ENCODE measurements at places on chromosomes 16 and 17.

- no peak for DNase-seq
Observed at GRCh38 chr17:17833658-17834357, 3.0 kb downstream of the SREBF1 start.

DNA sequence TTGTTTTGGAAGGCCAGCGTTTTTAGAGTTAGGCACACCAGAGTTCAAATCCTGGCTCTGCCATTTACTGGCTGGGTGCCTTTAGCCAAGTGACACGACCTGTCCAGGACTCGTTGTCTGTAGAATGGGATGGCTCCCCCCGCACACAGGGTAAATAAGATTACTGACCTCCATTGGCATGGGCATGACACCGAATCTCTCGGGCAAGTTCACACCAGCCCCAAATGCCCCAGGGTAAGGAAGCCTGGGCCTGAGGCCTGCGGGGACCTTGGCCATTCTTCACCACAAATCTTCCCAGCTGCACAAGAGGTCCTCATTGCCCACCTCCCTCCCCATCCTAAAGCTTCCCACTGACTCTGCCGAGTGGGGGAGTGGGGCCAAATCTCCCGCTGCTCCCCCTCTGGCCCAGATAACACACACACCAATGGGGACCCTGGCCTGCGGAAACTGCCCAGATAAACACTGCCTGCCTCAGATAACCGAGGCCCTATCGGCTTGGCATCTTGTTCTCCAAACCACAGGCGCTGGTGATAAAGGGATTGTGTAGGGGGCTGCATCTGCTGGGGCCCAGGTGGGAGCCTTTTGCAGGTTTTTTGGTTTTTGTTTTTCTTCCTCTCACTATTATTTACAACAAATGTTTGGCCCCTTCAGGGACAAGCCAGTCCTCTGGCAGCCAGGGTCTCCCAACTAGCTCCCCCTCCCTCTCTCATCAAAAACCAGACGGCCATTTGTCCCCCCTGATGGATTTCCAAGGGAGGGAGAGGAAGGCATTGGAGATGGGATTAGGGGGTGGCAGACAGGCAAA lies 75.0 kb upstream of the LHX1 start:
- DNase-seq = no peak

GRCh38 chr16:88451586-88452481 lies 1.2 kb upstream of the ZFPM1 start:
- no peak for DNase-seq

DNA sequence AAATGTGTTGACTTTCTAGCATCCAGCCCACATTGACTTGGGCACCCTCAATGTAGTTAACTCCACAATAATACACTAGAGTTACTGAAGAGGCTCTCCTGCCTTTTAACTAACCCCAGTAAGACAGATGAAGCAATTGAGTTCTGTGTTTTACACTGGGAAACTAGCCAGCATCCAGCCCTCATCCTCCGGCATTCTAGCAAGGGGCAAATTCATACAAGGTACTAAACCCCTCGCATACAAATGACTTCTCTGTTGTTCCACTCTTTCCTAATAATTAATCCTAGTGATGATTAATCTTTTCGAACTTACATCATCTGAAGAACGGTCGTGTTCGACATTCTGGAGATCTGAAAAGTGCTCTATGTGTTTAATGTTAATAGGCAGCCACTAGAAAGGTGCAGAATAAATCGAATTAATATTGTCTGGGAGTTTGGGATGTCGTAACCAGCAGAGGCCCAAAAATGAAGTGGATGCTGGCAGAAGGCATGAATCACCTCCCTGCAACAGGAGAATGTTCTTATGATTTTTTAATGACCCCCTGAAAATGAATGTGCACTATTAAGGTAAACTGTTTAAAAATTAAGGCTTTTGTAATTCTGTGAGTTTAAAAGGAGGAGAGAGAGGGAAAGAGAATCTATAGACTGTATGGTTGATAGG lies 249.4 kb downstream of the SNX29 start:
- DNase-seq = no peak

- no peak for DNase-seq
Observed at GRCh38 chr17:57675427-57676387, 69.4 kb downstream of the CCDC182 start.

DNA sequence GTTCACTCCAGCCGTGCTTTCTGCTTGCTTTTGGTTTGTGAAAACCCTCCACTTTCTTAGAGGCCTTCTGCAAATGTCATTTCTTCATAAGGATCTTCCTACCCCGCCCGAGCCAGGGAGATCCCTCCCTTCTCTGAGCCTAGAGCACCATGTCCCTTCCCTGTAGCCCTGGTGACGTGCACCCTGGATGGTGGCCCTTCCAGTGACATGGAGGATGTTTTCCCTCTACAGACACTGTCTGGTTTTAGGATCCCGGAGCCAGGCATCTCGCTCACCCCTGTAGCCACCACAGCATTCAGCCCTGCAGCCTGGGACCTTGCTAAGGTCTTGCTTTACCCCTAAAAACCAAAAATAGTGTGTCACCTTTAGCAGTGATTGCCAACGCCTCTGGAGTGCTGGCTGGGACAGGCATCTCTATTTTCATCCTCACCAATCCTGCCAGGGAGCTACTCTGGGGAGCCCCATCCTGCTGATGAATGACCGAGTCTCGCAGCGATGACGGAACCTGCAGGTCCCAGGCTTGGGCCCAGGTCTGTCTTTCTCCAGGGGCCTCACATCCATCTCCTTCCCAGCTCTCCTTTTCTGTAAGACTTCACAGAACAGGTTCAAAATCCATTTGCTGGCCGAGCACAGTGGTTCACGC lies 394.1 kb upstream of the TNRC6C start:
- no peak for DNase-seq

DNA sequence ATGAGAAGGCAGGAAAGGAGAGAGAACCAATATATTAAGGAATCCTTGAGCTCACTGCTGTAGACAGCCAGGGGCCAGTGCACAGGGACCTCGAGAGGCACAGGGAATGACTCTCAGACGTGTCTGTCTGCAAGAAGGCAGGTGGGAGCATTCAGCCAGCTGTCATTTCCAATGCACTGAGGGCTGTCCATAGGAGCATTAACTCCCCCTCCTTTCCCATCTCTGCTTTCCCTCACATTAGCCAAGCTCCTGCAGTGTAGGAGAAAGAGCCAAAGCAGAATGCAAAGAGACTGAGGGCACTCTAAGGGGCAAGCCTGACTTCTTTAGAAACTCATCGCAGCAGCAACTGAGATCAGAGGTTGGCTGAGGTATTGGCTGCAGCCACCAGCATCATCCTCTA lies 218.3 kb downstream of the CDH13 start:
- peak; percentile 68 for DNase-seq
